CD4-positive, alpha-beta T cell treated with Interleukin-17A for 1 hour (primary cell): ENCODE measurements at places on chromosomes 4 and X.

DNA sequence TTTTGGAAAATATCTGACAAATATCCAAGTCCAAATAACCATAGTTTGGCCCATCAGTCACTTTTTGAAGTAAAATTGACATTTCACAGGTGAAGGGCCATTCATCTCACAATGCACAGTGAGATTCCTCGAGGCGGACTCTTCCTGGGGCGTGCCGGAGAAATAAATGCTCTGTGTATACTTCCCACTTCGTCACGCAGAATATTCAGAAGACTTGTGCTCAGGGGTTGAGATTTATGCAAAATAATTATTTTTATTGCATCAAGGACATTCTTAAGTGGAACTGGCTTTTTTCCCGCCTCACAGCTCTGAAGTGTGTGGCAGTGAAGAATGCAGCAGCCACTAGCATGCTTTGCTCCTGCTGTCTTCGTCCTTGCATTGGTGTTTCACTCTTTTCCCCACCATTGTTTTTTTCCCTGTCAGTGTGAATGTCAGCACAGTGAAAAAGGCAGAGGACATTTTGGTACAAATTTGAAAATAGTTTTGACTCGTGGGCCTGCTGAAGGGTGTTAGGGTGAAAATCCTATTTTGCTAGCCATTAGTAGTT is 70.6 kb downstream of the FAM193A start:
- DNase-seq, result no peak

GRCh38 chrX:37818031-37818430 is 29.3 kb downstream of the DYNLT3 start:
- no peak for DNase-seq

DNA sequence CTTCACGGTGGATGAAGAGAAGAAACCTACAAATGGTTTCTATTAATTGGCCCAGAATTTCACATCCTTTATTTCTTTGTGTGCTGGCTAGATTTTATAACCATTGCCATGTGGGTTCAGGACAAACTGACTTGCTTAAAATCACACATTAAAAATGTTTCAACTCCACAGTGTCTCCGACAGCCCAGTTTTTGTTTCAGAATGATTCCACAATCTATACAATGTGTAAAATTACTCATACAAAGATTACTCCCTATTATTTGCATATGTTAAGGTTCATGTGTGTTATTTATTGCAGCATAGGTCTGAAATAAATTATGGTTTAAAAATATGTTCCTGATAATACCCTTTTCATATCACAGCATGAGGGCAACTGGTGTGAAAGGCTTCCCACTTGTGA is 20.6 kb downstream of the DCHS2 start:
- no peak for DNase-seq

- DNase-seq, result no peak
Observed at GRCh38 chrX:108034725-108035124, 10.1 kb upstream of the VSIG1 start.
